ENCODE measurements at places on chromosomes 4 and X. TPM values are rescaled to one million over a fixed set of nuclear protein-coding genes. Genes with fewer than 3 reads are reported as not detected.

Gene ELF4
- total RNA-seq: 8.6 TPM

GRCh38 chr4:139886798-139887197 lies 221.2 kb downstream of the MGST2 start:
- no peak for DNase-seq

DNA sequence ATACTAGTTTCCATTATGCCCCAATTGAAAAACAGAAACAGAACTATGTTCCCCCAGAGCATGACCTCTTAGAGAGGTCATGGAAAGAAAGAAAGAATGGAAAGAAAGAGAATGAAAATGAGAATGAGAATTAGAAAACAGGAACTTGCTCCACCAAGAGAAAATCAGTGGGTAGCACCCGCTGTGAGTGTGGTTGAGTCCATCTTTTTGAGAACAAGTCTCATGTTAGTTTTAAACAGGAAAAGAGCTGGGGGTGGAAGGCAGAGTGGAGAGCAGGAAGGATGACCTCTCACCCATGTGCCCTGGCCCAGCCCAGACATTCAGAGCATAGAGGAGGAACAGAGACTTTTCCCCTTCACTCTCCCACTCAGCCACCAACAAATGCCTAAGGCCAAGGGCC lies 4.9 kb downstream of the GSX2 start:
- no peak for DNase-seq

GRCh38 chrX:151789179-151789800 lies 54.7 kb downstream of the CNGA2 start:
- DNase-seq: peak; percentile 66

Gene PPARGC1A
- total RNA-seq: 41.6 TPM

- no peak for DNase-seq
Observed at GRCh38 chrX:63576533-63576932, 208.5 kb downstream of the ARHGEF9 start.
